ENCODE measurements at places on chromosomes 7 and 10.

- no peak for DNase-seq
Measured at GRCh38 chr10:115790220-115790619, 482.8 kb downstream of the GFRA1 start.

DNA sequence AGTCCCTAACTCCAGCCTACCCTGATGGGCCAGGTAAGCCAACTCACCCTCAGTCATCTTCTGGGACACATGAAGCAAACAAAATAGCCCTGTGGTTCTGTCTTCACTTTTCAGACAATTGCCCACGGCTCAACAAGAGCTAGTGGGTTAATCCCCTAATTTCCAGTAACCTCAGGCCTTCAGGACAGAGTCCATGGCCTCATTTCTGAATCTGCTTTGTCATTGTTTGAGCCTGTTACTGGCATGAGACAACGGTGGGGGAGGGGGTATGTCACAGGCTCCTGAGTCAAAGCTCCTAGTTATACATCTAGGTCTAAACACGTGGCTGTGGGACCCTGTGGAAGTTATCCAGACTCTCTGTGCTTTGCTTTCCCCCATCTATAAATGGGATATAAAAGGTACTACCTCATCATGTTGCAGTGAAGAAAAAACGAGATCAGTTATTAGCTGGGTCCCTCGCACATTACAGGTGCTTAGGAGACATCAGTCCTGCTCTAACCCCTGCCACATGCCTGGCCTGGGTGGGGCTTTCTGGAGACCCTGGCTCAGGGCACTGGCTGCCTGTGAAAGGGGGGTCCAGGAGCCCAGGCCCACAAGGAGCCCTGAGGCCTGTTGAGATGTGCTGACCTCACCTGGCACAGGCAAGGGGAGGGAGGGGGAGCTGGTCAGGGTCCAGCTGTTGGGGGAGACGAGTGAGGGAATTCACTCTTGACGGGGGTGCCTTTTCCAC is 16.5 kb downstream of the MAT1A start:
- no peak for DNase-seq

DNA sequence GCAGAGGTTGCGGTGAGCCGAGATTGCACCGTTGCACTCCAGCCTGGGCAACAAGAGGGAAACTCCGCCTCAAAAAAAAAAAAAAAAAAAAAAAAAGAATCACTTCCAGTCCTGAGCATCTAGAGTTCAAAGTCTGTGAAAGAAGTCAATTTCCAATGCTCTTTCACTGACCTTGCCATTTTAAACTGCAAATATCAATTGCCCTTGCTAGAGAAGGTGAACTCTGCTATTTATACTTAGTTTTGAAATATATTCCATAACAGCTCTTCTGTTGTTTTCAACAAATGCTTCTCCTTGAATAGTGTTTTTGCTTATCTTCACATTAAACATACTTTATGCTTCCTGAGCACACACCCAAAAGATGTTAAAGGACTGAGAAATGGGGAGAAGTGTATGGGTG is 331.3 kb downstream of the PHTF2 start:
- no peak for DNase-seq

DNA sequence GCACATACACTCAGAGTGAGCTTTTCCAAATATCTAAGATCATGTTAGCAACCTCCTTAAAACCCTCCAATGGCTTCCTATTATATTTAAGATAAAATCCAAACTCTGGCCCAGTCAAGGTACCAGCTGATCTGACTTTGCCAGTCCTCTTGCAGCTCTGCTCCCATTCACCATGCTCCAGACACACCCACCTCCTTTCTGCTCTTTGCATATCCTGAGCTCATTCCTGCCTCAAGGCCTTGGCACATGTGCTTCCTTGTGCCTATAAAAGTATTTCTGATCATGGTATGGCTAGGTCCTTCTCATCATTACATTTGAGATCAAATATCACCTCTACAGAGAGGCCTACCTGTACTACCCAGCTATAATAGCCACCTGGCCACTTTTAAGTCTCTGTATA is 27.5 kb downstream of the XPNPEP1 start:
- no peak for DNase-seq

DNA sequence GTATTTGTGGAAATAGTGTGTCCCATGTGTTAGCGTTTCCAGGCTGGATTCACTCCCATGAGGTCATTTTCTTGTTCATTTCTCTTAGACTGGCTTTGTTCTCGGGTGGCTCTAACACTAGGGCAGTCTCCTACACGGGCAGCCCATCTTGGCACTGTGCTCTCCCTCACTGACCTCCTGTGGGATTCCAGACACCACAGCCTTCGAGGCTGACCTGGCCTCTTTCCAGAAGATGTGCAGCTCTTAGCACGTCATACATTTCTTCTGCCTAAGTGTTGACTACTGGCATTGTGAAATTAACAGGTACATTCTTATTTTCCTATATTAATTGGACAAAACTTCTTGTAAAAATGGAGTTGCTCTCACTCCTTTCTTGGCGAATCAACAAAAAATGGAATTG is 72.8 kb downstream of the INSYN2A start:
- DNase-seq = no peak

DNA sequence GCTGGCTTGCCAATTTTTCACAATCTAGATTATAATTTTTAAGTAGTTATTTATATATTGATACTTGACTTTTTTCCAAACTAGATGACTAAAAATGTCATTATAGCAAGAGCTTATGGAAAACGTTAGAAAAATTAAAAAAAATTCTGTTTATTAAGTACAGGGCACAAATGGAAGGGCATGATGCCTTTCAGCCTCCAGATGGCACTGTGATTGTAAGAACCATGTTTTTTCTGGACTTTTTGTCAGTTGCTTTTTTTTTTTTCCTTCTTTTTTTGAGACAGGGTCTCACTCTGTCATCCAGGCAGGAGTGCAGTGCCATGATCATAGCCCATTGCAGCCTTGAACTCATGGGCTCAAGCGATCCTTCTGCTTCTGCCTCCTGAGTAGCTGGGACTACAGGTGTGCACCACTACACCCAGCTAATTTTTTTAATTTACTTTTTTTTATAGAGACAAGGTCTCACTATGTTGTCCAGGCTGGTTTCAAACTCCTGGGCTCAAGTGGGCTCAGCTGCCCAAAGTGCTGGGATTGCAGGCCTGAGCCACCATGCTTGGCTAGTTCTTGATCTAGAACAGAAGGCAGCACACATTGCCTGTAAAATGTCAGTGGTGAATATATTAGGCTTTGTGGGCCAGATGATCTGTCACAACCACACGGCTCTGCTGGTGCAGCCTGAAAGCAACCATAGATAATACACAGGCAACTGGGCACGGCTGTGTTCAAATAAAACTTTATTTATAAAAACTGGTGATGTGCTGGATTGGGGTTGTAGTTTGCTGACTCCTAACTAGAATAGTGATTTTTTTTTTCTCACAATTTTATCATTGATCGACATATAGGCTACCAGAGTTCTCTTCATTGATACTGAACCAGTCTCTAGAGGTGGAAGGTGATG is 27.4 kb downstream of the UCMA start:
- DNase-seq = no peak

DNA sequence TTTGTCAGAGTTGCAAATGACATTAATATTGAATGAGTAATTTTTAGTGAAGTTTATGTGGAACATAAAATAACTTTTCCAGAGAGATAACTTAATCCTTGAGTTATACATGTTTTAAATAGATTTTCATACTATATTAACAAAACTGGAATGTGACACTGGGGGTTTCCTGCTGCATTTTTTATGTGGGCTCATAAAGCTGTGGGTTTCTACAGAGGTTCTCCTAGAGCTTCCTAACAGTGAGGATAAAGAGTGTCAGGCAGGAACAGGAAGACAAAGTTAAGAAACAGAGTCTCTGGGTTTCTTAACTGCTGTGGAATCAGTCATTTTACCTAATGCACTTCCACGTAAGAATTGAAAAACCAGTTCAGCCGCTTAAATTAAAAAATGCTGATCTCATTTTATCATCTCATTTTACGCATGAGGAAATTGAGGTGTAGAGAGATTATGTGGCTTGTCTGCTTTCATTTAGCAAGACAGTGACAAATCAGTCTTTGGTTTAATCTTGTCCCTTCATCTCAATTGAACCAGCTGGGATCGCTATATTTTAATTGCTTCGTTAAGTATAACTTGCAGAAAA is 5.0 kb downstream of the CD36 start:
- no peak for DNase-seq

Measured in NCI-H2081 treated with DMSO at 0.1 percent for 48 hours (cell line).